ENCODE measurements at places on chromosomes 2 and 18. TPM values are rescaled to one million over a fixed set of nuclear protein-coding genes. Genes with fewer than 3 reads are reported as not detected.
A peak's percentile ranks its signal among the peaks of the same experiment; 100 is the strongest.

- no peaks in the 10 kb centered on the region for H3K36me3 ChIP-seq
- peaks cover 13% of the 10 kb centered on the region for H3K4me1 ChIP-seq
- H3K27me3 ChIP-seq = peaks cover 15% of the 10 kb centered on the region
- no peak for DNase-seq
- H3K27ac ChIP-seq = no peak overlapping the region
These were observed 65.7 kb upstream of the DAPL1 start for GRCh38 chr2:158729451-158729850.

DNA sequence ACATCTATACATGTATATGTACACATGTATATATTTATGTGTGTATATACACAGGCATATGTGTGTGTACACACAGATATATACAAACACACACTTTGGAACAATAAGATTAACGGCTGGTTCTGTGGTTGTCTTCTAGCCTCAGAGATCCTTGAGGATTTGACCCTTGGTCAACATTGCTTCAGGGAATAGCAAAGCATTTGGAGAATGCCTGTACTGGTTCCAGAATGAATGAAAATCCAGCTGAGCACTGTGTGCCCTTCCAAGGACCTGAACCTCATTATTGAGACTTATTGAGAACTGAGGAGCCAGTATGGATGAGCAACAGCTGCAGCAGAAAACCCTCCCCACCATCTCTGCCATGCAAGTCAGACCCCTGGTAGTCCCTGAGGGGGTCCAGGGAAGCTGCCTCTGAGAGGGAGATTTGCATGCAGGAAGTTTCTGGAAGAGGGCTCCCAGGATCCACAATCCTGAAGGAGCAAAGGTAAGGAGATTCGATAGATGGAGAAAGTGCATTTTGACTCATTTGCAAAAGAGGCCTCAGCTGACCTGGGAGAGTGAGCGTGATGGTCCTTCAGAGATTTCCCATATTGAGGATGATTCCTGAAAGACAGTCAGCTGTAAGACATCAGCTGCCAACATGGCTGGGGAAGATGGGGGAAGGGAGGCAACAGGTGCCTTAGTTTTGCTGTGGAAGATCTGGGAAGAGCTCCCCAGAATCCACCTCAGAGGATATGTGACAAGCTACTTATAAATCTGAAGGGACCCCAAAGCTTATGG lies 166.6 kb upstream of the NCKAP5 start:
- no peaks in the 10 kb centered on the region for H3K36me3 ChIP-seq
- no peak overlapping the region for H3K4me3 ChIP-seq
- no peaks in the 10 kb centered on the region for H3K4me1 ChIP-seq
- no peak overlapping the region for H3K27ac ChIP-seq
- H3K27me3 ChIP-seq = peaks cover 22% of the 10 kb centered on the region
- DNase-seq = no peak

DNA sequence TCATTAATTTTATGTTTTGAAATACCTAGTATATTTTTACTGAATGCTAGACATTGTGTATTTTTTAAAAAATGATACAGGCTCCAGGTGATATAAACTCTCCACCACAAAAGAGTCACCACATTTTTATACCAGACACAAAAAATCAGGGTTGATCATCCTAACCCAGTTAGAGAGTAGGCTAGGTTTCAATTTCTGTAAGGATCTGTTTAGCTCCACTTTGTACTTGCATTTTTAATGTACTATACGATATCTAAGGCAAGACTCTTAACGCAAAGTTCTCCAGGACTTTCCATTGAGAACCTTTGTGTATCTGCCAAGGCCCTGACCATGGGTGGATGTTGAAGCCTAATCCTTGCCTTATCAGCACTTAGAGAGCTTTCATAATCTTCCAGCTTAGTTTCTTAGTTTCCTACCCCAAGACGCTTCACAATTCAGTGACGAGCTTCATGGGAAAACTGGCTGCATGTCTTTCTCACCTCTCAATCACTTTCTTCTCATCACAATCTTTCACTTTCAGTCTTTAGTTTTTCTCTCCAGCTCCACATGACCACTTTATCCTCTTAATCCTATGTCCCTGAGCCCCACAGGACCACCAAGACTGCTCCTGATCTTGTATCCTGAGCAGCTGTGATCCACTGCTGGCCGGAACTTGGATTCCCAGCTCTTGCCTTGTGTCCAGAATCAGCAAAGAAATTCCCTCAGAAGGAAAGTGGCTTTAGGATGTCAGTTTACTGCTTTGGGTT lies 635.8 kb downstream of the RNF144A start:
- no peak overlapping the region for H3K4me3 ChIP-seq
- peaks cover 3% of the 10 kb centered on the region for H3K27me3 ChIP-seq
- no peak overlapping the region for H3K27ac ChIP-seq
- H3K4me1 ChIP-seq = no peaks in the 10 kb centered on the region
- H3K36me3 ChIP-seq = no peaks in the 10 kb centered on the region

DNA sequence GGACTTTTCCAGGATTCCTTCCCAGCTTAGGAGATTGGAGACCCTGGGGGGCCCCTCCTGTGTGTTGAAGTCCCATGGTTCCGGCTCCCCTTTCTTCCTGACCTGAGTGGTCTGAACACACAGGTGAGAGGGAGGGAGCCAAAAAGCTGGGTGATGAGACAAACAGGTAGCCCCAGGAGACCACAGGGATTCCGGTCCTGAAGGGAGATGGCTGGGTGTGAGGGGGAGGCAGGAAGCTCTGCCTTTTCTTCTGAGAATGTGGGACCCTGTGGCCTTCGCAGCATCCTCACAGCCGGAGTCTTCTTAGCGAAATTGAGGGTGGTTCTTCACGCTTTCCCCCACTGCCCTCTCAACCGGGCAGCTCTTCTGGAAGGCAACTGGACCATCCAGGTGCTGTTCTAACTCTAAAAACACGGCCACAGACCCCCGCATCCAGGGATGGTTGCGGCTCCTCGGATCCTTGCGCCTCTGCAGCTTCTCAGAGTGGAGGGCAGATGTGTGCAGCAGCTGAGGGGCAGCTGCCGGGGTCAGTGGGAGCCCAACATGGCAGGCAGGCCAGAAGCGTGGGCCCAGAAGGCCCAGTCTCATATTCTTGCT lies 4.4 kb downstream of the SLC66A3 start:
- no peaks in the 10 kb centered on the region for H3K4me1 ChIP-seq
- H3K36me3 ChIP-seq = no peaks in the 10 kb centered on the region
- H3K4me3 ChIP-seq = no peak overlapping the region
- no peak for DNase-seq
- H3K27me3 ChIP-seq = peaks cover 23% of the 10 kb centered on the region
- H3K27ac ChIP-seq = no peak overlapping the region

DNA sequence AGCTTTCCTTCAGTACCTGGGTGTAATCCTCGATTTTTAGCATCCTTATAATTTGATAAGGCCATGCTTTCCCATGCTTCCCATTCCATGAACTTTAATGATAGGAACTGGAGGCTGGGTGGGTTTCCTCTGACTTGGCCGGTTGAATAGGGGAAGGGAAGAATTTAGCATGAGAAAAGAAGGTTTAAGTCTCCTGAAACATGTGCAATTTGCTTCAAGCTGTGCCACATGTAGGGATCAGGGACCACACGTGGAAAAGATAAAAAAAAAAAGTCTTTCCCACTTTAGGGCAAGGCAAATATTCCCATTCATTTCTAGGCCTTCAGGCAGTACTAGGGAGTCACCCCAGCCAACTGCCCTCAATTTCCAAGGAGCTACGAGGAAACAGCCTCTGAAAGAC lies 900.3 kb downstream of the DSC3 start:
- H3K4me1 ChIP-seq = no peaks in the 10 kb centered on the region
- no peaks in the 10 kb centered on the region for H3K36me3 ChIP-seq
- H3K27ac ChIP-seq = no peak overlapping the region
- DNase-seq = no peak
- H3K27me3 ChIP-seq = no peaks in the 10 kb centered on the region
- H3K4me3 ChIP-seq = no peak overlapping the region

DNA sequence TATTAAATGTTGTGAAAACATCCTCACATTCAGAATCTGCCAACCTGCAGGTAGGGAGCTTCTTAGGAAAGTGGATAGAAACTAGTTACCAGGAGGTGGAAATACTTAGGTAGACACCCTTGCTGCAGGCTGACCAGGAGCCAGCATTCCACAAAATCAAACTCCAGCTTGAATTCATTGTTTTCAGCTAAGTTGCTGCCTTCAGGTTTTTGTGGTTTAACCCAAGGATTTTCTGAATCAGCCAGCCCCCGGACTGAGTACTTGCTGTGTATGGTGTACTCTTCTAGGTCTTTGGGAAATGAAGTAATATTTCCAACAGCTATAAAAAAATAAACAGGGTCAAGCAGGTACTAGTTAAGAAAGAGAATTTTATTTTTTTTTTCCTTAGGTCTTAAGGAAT lies 192.1 kb upstream of the CHST9 start:
- no peak overlapping the region for H3K27ac ChIP-seq
- peaks cover 10% of the 10 kb centered on the region for H3K27me3 ChIP-seq
- H3K4me1 ChIP-seq = peaks cover 5% of the 10 kb centered on the region
- DNase-seq = no peak
- no peaks in the 10 kb centered on the region for H3K36me3 ChIP-seq

DNA sequence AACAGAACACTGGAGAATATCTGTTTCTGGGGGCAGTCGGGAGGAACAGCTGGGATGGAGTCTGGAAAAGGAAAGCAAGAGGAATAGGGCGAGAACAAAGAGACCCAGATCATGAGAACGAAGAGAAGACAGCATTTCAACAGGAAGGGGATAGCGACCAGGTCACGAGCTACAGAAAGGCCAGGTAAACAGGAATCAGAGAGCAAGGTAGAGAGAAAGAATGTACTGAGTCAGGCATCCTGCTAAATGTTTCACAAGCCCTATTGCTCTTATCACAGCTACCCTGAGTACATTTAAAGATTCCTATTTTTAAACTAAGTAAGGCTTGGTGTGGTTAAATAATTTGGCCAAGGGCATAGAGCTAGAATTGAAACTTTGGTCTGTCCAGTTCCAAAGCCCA lies 254.9 kb upstream of the RAB12 start:
- H3K27ac ChIP-seq = peak overlapping the region; percentile 34
- H3K4me1 ChIP-seq = peaks cover 15% of the 10 kb centered on the region

GRCh38 chr2:186912979-186913378 lies 64.0 kb upstream of the ZSWIM2 start:
- H3K27ac ChIP-seq = no peak overlapping the region
- DNase-seq = no peak
- no peak overlapping the region for H3K4me3 ChIP-seq

DNA sequence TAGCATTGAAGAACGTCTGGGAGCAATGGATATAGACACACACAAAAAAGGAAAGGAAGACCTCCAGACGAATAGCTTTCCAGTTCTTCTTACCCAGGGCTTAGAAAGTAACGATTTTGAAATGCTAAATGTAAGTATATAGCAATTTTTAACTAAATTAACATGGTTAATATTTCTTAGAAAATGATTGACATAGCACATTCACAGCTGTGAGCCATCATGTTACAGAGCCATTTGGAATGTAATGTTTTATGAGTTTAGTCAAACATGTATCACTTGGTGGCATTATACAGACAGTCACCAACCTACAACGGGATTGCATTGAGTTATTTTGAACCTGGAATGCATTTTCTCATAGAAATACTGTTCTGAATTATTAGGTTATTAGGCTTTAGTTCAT lies 35.1 kb downstream of the WDR43 start:
- peaks cover 26% of the 10 kb centered on the region for H3K36me3 ChIP-seq
- no peak overlapping the region for H3K27ac ChIP-seq
- DNase-seq = no peak
- no peaks in the 10 kb centered on the region for H3K27me3 ChIP-seq
- no peak overlapping the region for H3K4me3 ChIP-seq

- no peaks in the 10 kb centered on the region for H3K4me1 ChIP-seq
- no peak overlapping the region for H3K27ac ChIP-seq
- H3K4me3 ChIP-seq = no peak overlapping the region
- DNase-seq = no peak
- no peaks in the 10 kb centered on the region for H3K27me3 ChIP-seq
- H3K36me3 ChIP-seq = no peaks in the 10 kb centered on the region
These were observed 479.3 kb upstream of the NXPH2 start for GRCh38 chr2:139259422-139260051.

DNA sequence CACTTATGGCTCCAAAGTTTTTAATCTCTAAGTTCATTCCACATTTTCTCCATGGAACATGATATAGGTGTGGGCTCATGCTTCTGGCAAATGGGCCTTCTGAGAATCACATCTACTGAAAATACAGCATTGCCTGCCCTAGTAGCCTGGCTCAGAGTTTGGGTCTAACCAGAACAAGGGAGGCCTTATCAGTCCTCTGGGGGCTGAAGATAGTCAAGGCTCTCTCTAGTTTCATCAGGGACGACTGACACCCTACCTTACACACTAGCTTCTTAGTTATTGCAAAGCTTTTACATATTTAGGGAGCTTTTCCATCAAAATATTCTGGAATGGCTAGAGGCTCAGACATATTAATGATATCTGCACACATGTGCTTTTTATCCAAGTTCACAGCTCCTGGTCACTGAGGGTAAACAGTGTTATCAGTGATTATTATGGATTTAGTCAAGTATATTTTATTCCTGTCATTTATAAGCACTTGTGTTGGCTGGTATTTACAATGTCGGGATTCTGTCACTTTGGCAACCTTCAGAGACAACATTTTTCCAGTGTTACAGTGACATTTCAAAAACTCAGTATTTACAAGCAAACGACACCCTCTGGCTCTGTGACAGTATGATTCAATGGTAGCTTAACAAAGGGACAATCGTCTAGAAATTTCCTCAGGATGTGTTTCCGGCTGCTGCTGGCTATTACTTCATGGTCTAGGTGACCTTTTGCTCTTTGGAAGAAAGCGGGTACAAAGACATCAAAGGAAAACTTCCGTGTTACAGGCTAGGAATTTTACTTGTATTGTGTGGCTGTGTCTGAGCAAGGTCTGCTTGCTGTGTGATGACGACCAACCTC lies 200.6 kb downstream of the TCF4 start:
- peaks cover 1% of the 10 kb centered on the region for H3K4me1 ChIP-seq
- peaks cover 23% of the 10 kb centered on the region for H3K36me3 ChIP-seq
- no peaks in the 10 kb centered on the region for H3K27me3 ChIP-seq
- no peak overlapping the region for H3K4me3 ChIP-seq

DNA sequence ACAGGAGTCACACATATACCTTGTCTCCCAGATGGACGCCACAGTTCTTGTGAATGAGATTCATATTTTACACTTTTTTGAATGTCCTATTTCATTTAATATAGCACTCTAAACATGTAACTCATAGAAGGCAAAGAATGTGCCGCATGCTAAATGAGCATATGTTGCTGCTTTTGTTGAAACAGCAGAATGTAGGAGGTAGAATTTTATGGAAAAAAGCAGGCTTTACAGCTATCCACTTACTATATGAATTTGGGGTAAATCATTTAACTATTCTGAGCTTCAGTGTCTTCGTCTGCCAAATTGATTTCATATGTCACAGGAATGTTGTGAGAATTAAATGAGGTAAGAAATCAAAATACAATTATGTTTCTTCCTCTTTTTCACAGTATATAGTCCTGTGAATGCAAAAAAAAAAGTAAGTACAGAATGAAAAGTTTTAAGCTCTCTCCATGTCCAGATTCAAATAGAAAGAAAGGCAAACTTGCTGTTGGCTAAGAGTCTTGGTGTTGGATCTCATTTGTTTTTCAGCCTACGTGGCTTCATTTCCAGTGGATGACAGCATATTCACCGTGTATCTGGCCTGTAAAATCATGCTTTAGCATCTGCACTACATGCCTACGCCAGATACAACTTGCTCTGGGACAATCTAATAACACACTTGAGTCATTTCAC lies 154.7 kb upstream of the CNTNAP5 start:
- no peaks in the 10 kb centered on the region for H3K36me3 ChIP-seq
- peaks cover 1% of the 10 kb centered on the region for H3K4me1 ChIP-seq
- H3K27me3 ChIP-seq = no peaks in the 10 kb centered on the region

REEP1 gene
- 14.2 TPM for total RNA-seq

CCDC150 gene
- 40.1 TPM for total RNA-seq

TSN gene
- total RNA-seq = 86.3 TPM
